ENCODE measurements at places on chromosomes 6 and 20.

DNA sequence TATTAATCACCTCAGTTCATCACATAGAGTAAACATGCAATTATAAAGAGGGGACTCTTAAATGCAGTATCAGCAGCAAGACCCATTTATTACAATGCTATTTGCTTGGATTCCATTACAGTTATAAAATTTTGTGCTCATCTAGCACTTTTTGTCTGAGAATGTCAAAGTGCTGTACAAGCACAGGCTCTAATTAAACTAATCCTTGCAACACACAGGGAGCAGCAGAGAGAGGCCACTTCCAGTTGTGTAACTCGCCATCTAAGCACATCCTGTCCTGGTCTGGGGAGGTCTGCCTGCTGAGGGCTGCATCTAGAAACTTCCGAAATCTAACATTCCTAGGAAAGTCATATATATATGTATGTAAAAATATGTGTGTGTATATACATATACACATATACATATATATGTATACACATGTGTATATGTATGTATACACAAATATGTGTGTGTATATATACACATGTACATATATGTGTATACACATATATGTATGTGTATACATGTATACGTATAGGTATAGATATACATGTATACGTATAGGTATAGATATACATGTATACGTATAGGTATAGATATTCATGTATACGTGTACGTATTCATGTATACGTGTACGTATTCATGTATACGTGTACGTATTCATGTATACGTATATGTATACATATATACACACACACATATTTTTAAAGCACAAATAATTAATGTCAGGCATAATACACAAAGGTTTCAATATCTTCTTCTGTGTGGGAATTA, 136.4 kb upstream of the JARID2 start:
- no peak for DNase-seq

DNA sequence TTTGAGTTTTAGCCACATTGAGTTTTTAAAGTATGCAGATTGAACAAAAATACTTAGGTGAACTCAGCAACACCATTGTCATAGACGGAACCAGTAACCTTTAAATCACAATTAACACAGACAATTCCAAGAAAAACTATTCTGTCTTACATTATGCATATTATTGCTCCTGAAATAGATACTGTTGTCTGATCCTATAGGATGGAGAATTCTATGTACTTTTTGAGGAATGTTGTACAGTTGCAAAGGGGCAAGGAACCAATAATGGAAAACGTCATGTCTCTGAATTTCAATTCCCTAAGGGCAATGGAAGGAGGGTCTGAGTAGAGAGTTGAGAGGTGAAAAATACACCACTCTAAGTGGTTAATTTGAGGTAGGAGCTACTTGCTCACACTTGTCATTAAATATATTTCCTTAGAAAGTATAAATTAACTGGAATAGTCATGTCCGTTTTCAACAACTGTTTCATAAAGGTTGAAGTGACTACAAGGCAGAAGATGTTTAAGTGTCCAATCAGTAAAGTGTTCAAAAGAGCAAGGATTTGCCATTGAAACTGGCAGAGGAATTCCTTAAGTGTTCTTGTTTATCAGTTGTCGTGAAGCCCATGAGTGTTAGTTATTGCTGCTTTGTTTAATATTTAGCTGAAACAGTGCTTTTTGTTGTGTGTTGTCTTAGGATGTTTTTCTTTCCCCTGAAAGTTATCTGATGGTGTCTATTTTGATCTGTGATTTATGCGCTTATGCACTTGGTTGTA, 1.3 kb downstream of the NKAIN2 start:
- DNase-seq, result no peak

GRCh38 chr20:62787321-62787720, 9.0 kb upstream of the MRGBP start:
- no peak for DNase-seq

DNA sequence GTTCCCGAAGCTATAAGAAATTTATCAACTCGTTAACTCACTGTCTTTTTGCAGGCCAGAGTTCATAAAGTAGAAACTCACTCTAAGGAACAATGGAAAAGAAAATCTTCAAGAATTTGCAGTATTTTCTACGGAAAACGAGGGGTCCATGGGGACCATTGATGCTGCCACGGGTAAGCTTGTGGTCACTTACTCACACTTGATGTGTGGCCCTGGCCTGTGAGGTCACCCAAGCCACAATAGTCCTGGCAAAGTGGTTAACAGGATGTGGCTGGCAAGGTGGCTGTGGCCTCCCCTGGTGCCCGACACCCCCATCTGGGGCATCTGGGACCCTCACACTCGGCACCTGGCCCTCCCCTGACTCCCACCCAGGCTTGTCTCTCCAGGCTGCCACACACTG, 123.4 kb downstream of the C6orf118 start:
- DNase-seq, result no peak

- DNase-seq, result no peak
Observed at GRCh38 chr20:24194143-24194542, 205.6 kb upstream of the GGTLC1 start.

DNA sequence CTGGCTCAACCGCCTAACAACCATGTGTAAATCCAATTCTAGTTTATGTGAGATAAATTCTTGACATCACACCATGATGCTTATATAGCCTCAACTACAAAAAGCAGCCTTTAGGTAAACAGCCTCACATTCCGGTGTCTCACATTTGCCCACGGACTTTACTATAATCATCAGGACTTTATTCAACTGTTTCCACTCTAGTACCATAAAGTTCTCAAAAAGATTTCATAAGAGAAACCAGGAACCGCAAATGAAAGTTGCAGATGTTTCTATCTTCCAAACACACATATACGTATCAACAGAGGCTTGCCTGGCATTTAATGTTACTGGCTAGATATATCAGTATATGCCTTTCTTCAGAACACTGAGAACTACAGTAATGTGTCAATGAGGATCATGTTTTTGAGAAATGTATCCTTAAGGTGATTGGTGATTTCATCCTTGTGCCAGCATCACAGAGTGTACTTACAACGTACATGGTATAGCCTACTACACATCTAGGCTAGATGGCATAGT, 80.0 kb downstream of the EPB41L2 start:
- no peak for DNase-seq

- DNase-seq, result no peak
Observed at GRCh38 chr20:7505835-7506221, 434.4 kb downstream of the HAO1 start.

GRCh38 chr20:56328861-56329260, 29.9 kb upstream of the FAM210B start:
- peak; percentile 12 for DNase-seq

DNA sequence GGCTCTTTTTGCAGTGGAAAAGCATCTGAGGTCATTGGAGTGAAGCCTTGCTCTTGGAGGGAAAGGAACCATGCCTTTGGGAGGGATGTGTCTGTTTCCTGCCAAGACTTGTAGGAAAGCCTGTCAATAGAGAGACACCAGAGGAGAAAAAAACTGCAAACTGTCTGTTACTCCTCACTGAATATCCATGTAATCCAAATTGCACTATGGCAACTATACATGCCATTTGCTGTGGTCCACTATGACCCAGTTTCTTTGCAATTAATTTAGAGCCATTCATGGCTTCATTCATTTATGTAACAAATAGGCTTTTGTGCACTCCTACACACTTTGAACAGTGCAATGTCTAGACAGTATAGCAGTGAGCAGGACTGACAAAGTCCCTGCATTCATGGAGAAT, 296.5 kb downstream of the SLC35F1 start:
- DNase-seq, result no peak

GRCh38 chr6:3751730-3752530, 417 bp upstream of the PXDC1 start:
- no peak for DNase-seq

DNA sequence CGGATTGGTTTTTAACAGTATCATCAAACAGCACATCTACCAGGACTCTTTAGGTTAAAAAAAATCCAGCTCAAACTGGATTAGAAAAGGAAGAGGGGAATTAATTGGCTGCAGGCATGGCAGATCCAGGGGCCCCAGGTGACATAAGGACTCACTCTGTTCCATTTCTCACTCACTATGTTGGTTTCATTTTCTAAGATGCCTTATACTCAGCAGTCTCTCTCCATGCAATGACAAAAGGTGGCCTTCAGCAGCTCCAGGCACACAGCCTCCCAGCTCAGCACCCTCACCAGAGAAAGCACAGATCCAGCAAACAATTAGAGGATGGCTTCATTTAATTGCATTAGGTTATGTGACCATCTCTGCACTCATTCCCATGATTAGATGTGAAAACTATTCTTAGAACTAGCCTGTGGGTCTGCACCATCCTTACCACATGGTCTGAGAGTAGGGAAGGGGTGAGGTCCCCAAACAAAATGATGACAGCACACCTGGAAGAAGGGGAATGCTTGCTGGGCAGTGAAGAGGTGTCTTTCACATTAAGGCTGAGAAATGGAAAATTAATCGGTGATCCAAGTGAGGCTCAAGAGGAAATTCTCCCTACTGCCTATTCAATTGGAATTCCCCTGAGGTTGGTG, 243.1 kb downstream of the CDH26 start:
- DNase-seq, result no peak

DNA sequence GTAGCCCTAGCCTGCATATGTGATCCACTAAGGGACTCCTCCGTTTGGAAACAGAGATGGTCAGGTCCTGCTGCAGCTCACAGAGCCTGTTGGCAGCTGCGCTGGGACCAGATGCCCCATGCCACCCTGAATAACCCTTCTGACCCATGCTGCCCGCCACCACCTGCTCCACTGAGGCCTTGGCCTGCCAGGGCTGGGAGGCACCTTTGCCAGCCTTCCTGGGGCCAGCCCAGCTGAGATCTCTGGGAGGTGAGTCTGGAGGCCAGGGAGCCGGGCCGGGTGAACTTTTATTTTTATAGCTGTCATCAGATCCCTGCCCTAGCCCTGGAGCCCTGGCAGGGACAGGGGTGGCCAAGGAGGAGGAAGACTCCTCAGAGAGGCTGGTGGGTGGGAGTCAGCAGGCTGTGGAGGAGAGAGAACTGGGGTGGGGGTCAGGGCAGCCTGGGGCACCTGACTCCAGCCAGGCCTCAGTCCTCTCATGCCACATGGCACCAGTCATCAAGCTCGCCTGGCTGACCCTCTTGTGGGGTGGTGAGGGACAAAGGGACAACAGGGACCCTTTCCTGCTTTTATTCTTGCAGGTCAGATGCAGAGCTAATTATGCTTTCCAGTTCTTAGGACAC, 10.0 kb downstream of the CEBPB start:
- no peak for DNase-seq

- peak; percentile 64 for DNase-seq
Observed at GRCh38 chr6:154868143-154868594, 126.9 kb upstream of the TIAM2 start.

- no peak for DNase-seq
Observed at GRCh38 chr6:111766201-111766857, 106.9 kb downstream of the FYN start.

DNA sequence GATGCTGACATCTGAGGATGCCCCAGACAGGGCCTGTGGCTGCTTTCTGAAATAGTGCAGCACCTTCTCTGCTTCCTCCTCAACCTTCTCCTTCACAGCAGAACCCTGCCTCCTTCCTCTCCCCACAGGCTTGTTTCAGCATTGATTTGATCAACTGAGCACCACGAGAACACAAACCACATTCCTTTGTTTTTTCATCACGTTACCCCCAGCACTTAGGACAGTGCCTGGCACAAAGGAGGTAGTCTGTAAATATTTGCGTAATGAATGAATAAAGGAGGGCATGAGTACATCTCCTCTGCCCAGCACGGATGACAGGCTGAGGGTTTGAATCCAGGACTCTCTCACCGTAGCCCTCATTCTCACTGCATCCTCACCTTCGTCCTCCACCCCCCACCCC, 21.3 kb upstream of the WFDC2 start:
- no peak for DNase-seq

Measured in OCI-LY7 (cell line).